Activated effector memory CD4-positive, alpha-beta T cell treated with anti-CD3 and anti-CD28 coated beads, Interleukin-2, amount 50 U/mL, for 16 hours (primary cell): ENCODE measurements at places on chromosomes 7 and 10.

DNA sequence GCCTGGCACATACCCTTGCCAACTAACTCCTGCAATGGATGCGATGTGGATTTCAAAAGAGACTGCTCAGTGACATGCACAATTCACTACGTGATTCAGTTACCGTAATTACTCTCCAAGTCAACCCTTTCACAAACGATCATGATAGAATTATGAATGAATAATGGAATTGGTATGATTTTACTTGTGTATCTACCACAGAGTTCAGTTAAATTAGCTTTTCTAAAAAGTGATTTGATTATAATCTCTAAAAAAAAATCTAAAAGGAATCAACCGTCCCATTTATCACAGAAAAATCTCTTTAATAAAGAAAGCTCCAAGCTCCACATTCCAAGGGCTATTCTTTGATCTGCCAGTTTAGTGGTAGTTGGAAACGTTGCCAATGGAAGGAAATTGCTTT lies 30.4 kb upstream of the RSU1 start:
- DNase-seq: no peak

DNA sequence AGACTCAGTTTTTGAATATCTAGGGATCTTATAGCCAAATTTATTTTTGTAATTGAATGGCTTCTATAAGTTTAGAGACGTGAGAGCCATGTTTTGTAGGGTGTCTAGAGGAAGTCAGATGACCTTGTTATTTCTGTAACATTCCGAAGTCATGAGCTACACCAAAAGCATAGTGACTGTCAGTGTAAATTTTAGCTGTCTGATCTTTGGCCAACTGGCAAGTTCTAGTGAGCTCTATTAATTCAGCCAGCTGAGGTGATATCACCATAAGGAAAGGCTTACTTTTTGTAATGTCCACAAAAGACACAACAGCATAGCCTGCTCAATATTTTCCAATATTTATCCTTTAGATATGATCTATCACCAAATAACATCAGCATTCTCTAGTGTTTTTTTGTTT lies 9.9 kb upstream of the NT5C3A start:
- no peak for DNase-seq

- DNase-seq: no peak
These were observed 71.1 kb upstream of the SDK1 start for GRCh38 chr7:3229904-3230470.

- DNase-seq: no peak
These were observed 216.9 kb upstream of the GLI3 start for GRCh38 chr7:42453931-42454361.

GRCh38 chr10:90042075-90042474 lies 340.7 kb downstream of the KIF20B start:
- DNase-seq: no peak

DNA sequence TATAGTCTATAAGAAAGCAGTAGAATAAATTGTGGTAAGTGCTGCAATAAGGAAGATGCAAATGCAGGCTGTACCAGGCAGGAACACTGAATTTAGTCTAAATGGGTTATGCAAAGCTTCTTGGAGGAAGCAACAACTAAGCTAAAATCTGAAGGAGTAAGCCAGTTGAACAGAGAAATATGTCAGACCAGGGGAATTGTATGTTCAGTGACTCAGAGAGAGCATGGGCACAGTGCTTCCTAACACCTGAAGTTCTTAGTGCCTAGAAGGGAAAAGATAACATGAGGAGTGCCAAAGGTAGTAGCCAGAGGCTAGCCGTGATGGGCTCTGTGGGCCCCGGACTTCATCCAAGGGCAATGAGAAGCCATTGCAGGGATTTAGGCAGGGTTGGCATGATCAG lies 204.1 kb upstream of the KMT2E start:
- no peak for DNase-seq

DNA sequence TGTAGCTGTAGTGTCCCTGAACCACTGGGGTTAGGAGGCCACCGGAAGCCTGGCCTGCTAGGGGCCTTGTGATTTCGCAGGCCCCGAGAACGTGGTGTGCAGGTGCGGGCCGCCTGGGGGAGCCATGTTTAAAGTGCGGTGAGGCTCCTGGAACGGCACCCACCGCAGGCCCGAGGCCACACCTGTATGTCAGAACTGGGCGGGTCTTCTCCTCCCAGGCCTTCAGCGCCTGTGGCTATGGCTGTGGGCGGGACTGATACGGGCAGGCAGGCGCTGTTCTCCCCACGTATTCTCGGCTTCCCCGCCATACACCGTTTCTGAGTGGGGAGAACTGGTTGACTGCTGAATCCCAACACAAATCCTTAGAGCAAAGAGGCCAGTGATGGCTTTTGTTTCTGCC lies 74.8 kb downstream of the DNAJB6 start:
- peak; percentile 88 for DNase-seq

GRCh38 chr10:74787457-74787856 lies 38.9 kb upstream of the KAT6B start:
- no peak for DNase-seq

DNA sequence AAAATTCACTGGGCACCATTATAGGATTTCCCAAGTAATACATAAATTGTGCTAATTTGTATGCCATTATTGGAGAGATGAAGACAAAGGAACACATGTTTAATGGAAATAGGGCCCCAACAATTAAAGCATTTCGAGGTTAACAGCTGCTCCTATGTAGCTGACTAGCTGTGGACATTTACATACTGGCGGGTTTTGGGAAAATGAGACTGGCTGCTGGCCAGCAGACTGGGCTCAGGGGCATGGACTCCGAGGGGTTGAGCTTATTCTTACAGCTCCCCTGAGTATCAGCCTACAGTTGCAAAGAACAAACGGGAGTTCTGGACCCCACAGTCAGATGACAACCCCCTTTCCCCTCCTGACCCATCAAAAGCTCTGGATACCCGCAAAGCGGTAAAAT lies 91.9 kb upstream of the MYO3A start:
- DNase-seq: no peak

DNA sequence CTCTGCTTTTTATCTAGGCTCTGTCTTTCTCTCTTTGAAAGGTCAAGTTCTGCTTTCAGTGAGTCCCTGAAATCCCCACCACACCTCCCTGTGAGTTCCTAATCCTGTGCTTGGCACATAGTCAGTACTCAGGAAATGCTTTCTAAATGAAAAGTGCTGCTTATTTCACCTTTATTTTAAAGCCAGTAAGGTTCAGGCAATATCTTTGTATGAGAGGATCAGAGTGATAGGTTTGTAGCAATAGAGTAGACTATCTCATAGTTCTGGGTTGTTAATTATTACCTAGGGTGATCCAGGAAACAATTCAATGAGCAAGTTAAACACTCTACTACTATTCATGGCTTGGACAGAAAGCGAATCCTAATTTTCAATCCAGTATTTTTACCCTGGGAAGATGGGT lies 7.4 kb upstream of the LAMB1 start:
- no peak for DNase-seq

DNA sequence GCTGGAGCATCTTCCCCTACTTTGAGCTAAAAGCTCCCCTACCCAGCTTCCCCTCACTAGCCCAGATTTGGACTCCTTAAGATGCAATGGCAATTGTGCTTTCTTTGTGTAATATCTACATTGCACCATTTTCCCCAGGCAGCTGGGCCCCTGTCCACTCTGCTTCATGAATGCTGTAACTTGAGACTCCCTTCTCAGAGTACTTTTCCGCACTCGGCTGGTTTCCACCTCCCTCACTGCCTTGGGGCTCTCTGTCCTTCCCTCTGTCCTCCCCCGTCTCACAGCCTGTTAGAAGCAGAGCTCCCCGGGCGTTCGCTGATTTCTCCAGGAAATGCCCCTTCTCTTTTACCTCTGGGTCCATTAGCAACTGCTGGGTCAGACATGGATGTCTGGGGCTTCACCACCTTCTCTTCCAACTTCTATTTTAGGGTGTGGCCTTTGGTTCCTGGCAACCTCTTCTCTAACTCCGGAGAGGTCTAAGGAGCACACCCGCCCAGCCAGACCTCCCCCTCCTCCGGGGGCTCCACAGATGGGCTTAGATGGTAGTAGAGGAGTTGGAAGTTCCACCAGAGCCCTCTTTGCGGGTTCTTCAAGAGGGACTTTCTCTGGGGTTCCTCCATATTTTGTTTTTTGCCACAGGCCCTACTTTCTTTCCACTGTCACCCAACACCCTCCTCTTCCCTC lies 2.9 kb upstream of the TMEM72 start:
- DNase-seq: no peak

DNA sequence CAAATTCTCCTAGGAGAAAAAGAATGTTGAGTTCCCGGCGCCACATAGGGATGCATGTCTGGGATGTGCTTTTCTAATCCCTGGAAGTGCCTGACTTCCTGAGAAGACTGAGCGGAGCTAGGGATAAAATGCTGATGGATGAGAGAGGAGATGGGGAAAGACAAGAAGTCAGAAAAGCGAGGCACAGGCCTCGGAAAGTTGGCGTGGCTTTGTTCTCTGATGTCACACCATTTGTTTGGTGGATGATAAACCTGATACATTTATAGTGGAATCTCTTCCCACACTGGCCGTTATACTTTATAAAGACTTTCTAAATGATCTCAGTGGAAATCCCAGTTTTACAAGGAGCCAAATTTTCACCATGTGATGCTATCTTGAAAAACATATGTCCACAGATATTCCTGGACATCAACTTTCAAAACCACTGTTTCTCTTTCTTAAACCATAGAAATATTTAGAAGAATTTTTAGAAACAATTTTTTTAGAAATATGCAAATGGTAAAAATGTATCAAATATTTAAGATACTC lies 188.8 kb upstream of the SVIL start:
- no peak for DNase-seq

- no peak for DNase-seq
These were observed 97.1 kb upstream of the MXI1 start for GRCh38 chr10:110110338-110110737.

DNA sequence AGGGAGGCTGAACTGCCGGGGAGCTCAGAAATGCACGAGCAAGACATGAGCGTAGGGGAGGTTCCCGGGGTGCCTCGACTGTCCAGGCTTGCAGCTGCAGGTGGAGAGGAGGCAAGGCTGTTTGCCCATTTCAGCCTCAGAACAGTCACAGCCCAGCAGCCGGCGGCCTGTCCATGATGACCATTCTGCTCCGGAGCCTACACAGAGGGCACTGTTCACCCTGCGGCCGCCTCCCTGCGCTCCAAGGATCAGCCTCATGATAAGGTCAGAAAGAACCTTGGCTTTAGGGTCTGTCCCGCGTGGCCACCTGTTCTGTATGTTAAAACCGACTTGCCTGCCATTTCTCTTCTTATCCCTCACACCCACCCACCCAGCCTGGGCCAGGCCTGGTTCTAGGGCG lies 21.9 kb upstream of the CFAP46 start:
- peak; percentile 53 for DNase-seq

GRCh38 chr10:99427566-99428190 lies 2.7 kb downstream of the GOT1 start:
- DNase-seq: no peak

DNA sequence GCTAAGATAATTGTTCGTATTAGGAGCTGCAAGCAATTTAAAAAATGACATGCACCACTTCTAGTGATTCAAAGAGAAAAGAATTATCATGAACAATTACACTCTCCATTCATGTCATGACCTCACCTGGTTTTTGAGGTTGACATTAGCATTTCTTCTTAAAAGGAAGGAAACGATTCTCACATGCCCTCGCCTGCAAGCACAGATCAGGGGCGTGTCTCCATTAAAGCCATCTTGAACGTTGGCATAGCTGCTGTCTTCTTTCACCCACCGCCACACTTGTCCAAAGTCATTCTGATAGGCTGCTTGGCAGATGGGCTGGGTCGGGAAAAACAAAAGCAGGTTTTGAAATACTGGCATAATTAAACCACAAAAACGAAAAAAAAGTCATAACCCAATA lies 19.9 kb downstream of the ANKRD22 start:
- peak; percentile 78 for DNase-seq

- DNase-seq: no peak
These were observed 15.1 kb downstream of the GPR146 start for GRCh38 chr7:1059200-1060091.

DNA sequence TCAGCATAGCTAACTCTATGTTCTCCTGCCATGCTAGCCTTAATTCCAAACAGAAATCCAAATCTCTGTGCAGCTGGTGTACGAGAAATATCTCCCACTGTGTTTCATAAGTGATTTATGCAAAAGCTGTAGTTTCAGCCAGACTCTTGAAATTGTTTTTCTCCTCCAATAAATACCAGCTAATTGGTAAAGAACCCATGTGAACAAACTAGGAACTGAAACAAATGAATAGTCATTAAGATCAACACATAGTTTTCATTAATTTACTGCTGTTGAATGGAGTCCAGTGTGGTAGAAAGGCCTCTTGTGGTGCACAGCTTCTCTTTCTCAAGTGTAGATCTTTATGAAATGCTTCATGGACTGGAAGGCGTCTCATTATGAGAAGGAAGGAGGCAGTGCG lies 18.4 kb downstream of the PPP1R17 start:
- DNase-seq: no peak

DNA sequence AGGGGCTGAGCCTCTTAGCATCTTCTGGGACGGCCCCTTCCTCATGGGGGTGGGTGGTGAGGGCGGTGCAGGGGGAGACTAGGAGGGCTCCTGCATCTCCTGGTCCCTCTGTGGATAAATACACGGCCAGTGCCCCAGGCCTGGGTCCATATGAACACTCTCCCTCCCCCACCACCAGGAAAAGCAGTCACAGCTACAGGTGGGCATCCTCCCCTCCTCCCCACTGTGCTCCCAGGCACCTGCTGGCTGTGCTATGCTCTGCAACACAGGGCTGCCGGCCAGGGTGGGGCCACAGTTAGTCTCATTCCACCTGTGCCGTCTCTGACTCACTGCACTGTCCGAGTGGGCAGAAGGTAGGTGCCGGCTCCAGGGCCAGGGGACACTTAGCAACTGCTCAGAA lies 87.3 kb upstream of the INSIG1 start:
- peak; percentile 60 for DNase-seq

- no peak for DNase-seq
These were observed 70.9 kb downstream of the HGF start for GRCh38 chr7:81698965-81699364.
